Activated T-cell treated with anti-CD3 and anti-CD28 coated beads for 24 hours (primary cell): ENCODE measurements at places on chromosomes 7 and 10.

DNA sequence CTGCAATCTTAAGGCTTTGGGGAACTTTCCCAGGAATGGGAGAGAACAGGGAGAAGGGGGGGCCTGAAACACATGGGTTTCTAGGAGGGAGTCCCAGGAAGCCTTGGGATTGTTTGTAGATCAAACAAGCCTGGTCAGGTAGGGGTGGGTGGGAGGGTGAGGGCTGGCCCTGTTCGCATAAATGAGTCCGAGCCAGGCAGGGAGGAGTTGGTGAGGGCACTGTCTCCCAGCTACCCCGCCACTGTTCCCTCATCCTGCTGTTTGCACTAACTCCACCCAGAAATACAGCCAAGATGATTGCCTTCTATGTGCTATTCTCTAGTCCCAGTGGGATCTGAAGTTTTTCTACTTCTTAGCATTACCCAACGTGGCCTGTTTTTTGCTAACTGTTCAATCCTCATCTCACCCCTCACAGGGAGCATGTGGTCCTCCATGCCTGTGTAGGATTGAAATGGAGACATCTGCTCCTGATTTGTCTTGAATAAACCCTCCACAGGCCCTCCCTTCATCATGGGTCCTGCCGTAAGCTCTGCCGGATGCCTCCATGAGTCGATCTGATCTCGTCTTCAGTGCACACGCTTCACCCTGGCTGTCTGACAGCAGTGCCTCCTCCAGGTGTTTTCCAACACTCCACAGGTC, 257.0 kb downstream of the COBL start:
- no peak for DNase-seq

- DNase-seq, result no peak
Observed at GRCh38 chr10:74912182-74912581, 85.8 kb downstream of the KAT6B start.

- peak; percentile 33 for DNase-seq
Observed at GRCh38 chr10:6173203-6173602, 29.5 kb upstream of the PFKFB3 start.

- no peak for DNase-seq
Observed at GRCh38 chr7:69717221-69717620, 118.9 kb downstream of the AUTS2 start.

DNA sequence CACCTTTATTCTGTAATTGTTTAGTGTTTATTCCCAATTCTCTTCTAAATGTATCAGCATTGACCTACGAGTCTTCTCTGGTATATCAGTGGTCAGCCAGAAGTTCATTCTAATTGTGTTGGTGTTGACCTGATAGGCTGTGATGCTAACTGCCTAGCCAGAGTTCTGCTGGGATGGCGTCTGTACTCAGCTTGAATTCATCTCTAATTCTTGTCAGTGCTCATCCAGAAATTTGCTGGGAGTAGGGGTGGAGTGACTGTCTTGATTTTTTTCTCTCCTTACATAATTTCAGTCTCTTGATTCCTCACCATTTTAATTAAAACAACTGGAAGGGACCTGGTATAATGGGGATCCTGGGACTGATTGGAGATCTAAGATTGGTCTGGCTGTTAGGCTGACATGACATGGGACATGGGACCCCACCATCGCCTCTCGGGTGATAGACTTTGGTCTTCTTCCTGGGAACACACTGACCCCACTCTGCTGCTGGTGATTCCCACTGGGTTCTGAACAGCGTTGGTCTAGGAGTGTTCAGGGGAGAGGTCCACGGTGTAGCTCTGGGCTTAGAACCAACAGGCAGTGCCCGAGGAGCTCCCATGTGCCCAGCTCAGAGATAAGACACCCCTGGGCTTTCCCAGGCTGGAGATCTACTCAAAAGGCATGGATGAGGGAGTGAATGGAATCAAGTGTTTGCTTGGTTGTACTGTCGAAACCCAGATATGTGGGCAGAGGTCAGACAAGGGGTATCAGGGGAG, 3.8 kb downstream of the NEURL1 start:
- DNase-seq, result no peak

DNA sequence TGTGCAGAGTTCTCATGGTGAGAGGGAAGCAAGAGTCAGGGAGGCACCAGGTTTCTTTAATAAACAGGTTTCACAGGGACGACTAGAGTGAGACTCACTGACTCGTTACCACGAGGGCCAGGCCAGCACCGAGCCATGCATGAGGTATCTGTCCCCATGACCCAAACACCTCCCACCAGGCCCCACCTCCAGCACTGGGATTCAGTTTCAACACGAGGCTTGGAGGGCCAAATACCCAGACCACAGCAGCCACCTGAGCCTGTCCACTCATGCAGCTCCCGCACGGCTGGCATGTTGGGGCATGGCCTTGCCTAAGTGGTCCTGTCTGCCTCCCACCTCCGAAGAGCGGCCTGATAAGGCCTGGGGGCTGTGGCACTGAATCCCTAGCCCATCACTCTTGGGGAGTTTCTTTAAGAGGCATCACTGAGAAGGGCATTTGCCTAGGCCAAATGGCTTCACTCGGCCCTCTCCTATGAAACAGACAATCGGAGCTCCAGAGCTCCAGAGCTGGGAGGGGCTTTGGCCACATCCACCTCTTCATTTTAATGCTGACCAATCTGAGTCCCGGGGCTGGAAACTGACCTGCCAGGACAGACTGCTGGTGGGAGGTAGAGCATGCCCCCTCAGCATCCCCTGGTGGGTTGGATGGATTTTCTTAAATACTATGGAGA, 157.8 kb downstream of the DNAJB6 start:
- no peak for DNase-seq
